Suppressor macrophage (primary cell): ENCODE measurements at places on chromosomes 2 and 18.
A peak's percentile ranks its signal among the peaks of the same experiment; 100 is the strongest.

DNA sequence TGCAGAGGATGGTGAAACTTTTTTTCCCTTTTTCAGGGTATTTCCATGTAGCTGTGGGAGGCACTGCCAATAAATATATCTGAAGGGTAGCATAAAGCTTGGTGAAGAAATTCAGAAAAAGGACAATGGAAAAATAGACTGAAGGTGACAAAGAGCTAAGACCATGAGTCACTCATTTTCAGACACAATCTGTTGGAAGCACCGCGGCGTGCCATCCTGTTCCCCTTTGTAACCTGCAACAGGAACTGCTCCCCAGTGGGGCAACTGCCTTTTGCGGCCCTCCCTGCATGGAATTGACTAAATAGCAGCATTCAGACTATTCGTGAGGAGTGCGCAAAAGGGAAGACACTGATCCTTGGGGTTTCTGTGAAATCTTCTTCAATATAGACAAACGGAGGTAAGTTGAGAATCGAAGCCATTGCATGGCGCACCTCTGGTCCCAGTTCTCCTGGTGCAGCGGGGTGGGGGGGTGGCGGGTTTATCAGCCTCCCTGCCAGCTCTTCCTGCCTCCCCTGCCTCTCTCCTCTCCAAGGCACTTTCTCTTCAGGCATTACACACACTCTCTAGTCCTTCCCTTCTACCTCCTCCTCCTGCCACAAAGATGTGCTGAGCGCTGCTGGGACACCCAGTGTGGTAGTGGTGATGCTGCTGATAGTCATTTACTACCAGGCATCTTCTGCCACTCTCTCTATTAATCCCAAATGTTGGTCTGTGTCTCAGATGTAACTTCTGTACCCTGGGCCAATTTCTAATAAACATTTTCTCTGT is 126.2 kb upstream of the TMEM200C start:
- peak; percentile 77 for DNase-seq

GRCh38 chr2:65551528-65551927 is 119.1 kb upstream of the SPRED2 start:
- no peak for DNase-seq

GRCh38 chr2:233460726-233461441 is 105.7 kb downstream of the USP40 start:
- no peak for DNase-seq

- no peak for DNase-seq
Measured at GRCh38 chr18:35993013-35993412, 20.5 kb downstream of the RMP24 start.

DNA sequence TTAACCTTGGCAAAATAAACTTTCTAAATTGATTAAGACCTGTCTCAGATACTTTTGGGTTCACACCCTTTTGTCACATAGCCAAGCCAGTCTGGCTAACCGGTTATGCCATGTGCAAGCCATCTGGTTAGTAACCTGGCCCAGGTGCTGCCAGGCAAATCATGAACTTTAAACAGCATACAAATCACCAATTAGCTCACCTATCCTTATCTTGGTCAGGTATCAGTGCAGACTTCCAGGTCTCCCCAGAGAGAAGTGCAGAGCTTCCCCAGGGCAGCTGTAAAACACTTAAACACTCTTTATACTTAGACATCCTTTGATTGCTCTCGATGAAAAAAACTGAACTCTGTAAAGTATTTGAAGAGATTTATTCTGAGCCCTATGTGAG is 14.9 kb upstream of the MC5R start:
- no peak for DNase-seq

DNA sequence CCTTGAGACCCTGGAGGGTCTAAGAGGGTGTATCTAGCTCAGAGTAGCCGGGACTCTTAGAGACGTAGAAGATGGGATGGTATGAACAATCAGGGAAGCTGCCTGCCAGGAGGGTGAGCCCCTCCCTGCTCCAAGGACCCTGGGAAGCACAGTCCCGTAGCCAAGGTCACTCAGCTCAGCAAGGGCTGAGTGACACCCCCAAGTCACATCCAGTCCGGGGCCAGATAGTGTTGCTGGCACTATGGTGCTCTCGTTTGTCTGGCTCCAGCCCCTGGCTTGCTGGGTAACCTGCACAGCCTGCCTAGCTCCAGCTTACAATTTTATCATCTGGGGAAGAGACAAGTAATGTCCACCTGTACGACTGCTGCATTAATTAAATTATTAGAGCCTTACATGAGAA is 22.3 kb downstream of the REEP1 start:
- DNase-seq, result no peak

DNA sequence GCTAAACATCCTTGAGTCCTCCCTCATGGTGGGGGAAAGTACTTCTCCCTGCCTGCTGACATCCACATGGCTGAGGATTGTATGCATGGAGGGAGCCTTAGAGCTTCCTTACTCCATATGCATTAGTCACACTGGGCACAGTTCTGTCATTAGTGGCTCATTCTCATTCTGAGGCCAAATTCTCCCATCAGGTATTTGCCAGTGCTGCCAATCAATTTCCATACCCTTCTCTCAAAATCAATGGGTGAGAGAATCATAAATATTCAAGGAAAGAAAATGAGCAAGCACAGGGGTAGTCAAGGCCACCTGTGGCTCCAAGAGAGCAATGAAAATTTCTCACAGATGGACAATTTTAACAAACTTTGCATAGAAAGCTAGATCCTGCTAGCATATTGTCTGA is 422.6 kb upstream of the SETBP1 start:
- no peak for DNase-seq

GRCh38 chr2:25414781-25415180 is 73.1 kb upstream of the DNMT3A start:
- no peak for DNase-seq

- DNase-seq, result no peak
Measured at GRCh38 chr2:44254023-44254422, 21.3 kb upstream of the SLC3A1 start.

DNA sequence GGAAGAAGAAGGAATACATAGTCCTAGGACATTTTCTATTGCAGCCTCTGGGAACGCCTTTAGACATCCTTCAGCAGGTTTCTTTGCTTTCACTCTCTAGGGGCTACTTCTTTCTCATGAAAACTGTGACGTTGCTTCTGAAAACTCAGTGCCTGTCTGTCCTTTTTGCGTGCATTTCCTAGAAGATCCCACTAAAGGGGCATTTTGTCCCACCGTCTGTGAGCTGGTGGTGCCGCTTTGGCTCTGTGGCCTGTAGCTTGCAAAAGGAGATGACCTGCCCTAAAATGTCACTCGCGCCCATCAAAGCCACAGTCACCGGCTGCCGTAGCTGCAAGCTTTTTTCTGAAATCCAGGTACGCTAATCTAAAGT is 579 bp downstream of the STAT4 start:
- peak; percentile 7 for DNase-seq
